ENCODE measurements at places on chromosomes 1 and 21.

DNA sequence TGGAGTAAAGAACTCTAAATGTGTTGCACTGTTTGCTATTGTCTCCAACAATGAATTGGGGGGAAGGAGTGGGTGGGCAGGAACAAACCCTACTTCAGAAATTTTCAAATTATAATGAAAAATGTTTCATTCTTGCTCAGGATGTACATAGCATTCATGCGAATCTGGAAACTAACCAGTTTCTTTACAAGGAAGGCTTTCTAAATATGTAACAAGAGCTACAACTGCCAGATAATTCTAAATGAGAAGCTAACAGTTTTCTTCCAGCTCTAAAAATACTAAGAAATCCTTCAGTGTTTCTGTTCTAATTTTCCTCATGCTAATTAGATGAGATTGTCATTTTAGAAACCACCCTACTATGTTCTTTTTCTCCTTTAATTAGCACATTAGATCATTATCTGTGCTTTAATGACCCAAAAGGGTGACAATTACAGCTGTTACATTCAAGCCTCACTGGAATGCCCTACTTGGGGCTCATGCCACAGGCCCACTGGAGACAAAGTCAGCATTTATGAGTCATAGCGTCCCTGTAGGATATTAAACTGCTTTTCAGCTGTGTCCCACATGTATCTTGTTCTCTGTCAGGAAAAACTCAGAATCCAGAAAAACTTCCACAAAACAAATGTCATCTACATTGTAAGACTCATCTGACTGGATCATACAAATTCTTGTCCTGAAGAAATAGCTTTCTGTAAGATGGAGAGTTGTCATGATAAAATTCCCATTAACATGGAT, 804.6 kb upstream of the CXADR start:
- DNase-seq, result no peak

- no peak for DNase-seq
Observed at GRCh38 chr1:28286111-28286510, 26.8 kb downstream of the SESN2 start.

- DNase-seq, result no peak
Observed at GRCh38 chr1:197472141-197472540, 204.1 kb downstream of the CRB1 start.

DNA sequence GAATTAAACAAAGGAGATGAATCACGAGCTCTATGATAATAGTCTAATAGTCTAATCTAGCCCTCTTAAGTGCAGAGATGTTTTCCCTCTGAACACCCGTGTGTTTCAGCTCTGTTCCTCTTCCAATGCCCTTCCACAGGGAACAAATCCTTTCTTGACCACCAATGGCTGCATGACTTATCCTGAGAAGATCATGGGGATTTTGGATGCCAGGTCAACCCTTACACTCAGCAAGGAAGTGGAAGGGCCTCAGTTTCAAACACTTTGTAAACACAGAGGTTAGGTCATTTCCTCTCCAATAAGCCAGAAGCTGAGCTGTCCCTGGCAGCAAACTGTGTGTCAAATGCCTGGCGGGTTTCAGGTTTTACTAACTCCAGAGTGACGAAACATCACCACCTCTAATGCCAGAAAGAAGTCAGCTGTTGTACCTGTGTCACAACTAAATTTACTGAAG, 200.0 kb downstream of the GABPA start:
- no peak for DNase-seq

DNA sequence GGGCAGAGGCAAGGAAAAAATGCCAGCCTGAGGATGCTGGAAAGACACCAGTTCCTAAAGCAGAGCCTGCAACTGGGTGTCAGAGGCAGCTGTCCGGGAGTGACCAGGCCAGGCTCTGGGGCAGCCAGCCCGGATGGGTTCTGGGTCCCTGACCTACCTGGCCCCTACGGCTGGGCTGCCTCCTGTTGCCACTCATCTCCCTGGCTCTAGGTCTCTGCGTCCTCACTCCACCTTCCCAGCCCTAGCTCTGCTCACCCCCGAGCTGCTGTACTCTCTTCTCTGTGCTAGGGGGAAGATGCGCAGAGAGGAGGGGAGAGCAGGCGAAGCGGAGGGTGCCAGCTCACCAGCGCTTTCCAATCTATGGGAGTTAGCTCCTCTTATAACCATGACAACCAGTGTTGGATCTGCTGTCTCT, 9.0 kb downstream of the ARHGEF2 start:
- no peak for DNase-seq

- no peak for DNase-seq
Observed at GRCh38 chr1:10236405-10237156, 26.2 kb downstream of the KIF1B start.

DNA sequence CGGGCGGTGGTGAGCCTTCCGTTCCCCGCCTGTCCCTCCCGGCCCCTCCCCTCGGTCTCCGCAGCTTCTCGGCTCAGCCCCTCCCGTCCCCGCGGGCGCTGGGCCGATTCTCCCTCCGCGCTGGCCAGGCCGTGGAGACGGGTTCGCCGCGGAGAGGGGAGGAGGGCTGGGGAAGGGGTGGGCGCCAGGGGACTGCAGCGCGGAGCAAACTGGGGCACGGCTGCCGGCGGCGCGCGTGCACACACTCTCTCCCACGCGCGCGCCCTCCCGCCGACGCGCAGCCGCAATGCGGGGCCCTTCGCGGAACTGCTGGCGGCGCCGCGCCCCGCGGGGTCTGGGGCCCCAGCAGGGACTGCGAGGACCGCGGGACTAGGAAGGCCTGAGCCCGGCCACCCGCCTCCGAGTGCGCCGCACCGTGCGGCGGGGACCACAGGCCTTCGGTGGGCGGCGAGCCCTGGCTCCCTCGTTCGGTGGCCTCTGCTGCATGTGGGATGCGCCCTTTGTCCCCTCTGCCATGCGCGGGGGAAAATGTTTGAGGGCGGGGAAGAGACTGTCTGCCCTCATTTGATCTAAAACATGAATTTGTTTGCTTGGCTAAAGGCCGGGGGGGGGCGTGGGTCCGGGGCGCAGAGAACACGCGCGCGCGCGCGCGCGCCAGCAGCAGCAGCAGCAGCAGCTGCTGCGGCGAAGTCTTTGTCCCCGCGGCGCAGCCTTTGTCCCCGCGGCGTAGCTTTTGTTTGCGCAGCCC, 90.7 kb upstream of the VAMP3 start:
- DNase-seq, result peak; percentile 53

DNA sequence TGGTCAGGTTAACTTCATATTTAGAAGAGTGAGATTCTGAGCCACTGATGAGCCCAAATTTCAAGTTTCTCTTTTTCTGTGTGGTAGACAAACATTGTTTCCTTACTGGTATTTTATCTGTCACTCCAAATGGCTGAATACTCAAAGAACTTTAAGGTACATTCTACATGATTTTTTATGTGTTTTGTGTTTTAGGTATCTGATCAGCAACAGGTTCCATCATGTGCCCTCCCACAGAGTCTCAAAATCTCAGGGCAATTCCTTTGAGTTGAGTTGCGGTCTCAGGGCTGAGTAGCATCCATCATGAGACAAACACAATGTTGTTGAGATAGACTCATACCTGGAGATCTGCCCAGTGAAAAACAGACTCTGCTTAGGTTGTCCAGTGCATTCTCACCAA, 14.7 kb upstream of the CEP350 start:
- no peak for DNase-seq

DNA sequence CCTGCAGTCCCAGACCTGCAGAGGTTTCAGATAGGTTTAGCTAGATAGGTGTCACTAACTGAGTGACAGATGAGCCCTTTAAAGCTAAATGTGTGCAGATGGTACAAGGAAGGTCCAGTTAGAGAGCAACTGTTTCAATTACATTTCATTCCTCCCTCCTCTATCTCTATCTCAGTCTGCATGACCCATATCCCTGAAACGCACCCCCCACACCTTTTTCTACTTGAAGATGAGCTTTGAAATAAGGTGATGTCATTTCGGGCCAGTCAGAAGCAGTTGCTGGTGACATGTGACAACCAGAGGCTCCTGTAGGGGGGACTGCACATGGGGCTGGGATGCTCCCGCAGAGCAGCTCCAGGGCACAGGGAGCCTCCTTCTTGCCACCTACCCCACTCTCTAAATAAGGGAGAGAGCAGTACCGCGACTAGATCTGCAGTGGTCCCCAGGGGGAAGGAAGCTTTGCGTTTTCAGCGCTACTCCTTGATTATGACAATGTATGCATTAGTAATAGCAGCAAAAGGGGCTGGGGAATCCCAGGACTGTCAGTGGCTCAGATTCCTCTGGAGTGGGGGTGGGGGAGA, 4.3 kb downstream of the ATP8B2 start:
- DNase-seq, result no peak

DNA sequence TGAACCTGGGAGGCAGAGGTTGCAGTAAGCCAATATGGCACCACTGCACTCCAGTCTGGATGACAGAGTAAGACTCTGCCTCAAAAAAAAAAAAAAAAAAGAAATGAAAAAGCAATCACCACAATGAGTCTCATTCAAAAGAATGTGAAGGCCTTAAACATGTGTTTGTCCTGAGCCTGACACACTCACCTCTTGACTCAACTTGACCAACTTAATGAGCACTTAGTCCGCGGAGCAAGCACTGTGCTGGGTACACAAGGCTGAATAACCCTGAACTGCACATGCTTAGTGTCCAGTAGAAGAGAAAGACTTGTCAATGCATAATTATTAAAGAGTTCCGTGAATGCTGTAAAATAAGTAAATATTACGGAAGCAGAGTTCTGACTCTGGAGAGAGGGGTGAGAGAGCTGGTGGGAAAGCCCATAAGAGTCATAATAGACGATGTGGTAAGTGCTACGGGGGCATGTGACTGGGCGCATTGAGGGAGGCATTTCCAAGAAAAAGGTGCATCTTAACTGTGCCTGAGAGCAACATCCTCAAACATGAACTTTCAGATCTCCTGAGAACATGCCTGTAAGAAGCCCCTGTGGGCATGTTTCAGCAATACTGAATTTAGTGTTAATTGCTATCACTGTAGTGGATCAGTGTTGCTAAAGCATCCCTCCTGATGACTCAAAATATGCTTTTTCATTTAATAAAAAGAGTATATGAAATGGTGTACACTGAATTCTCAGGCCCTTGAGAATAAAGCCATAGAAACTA, 27.2 kb downstream of the MCOLN2 start:
- no peak for DNase-seq

DNA sequence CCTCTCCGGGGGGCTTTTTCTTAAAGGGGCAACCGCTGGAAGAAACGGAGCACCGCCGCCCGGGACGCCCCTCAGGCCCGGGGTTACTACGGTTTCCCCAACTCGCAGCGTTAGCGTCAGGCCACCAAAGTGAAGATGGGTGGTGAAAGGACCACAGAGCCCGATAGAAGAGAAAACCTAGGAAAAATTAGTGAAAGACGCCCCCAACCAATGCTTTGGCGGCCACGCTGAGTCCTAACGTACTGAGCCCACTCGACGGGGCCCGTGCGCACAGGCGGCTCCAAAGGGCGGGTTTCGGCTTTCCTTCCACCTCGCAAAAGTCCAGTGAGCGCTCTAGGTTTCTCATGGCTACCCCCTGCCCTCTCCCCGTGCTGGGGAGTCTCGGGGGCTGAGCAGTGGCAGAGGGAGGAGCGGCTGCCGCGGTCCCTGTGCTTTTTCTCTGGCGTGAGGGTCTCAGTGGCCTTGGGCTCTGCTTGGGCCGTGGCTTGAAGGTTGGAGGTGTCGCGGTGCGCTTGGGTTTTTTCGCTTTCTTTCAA, 12.2 kb upstream of the SPEN start:
- no peak for DNase-seq

DNA sequence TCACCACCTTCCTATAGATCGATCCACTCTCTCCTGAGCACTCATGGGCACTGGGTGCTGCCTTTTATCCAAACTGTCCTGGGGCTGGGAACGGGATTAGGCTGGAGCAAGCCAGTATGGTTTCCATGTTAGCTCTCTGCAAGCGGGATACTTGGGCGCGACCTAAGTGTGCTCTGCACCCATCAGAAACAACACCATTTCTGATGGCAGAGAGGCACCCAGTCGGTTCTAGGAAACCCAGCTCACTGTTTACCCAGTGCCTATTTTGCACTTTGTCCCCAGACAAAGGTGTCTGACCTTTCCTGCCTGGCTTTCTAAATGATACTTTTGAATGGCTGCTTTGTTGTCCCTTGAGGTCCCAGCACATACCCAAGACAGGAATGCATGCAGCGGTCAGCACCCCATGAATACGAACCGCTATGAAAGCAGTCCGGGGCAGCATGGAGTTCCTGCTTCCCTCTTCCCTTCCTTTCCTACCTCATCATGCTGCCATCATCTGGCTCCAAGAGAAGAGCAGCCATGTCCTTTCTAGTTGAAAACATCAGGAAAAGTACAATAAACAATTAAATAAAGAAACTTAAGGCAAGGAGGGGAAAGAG, 83.9 kb downstream of the TRABD2B start:
- DNase-seq, result no peak

DNA sequence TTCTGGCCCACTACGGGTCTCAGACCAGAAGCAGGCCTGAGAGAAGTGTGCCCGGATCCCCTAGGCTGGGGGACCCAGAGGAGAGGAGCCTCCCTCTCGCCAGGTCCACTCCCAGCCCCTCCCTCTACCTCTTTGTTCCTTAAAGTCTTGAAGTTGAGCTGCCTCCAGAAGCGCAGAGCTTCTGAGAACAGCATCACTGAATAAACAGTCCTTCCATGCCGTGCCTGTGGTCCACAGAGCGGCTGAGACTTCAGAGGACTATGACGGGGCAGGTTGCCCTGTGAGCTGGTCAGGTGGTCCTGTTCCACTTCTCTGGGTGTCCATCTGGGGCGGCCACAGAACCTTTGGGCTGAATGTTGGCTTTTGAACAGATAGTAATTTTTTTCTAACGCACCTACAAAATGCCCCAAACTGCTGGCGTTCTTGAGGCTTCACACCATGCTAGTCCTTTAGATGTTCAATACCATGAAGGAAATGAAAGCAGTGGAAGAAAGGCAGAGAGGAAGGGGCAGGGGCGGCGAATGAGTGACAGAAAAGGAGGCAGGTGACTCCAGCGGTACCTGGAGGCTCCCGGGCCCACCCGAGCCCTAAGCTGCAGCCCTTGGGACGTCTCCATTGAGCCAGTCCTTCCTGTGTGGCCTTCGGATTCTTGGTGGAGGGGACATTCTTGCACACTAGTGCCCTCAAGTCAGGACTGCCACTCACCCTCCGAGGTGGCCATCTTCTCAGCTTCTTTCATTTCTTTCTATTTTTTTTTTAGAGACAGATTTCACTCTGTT, 239.3 kb upstream of the VAMP3 start:
- DNase-seq, result no peak

GRCh38 chr21:46111193-46111571, 13.3 kb downstream of the COL6A2 start:
- no peak for DNase-seq

DNA sequence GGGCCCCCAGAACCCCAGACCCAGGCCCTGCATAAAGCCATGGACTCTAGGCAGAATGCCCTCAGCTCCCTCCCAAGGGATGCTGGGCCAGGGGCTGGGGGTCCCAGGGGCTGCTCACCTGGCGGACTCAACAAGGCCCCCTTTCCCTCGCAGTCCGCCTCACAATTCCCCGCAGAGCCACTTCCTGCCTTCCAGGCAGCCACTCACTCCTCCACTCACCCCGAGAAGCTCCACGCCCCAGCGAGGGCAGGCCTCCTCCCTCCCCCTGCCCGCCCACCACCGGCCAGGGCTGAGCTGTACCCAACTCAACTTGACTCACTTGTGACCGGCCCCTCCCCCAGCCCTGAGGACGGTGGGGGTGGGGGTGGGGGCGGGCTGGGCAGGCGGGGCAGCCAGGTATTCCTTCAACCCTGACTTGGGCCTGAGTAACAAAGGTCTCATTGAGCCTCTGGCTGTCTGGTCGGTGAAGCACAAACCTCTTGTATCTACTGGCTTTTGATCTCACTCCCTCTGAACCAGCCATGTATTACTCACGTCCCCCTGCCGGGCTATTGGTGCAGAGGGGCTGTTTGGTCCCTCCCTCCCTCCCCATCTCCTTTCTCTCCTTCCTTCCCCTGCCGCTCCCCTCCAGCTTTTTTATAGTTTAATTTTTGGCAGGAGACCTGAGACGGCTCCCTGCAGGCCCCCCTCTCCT, 5.9 kb downstream of the BLACAT1 start:
- DNase-seq, result no peak

Measured in substantia nigra (tissue), 51 donors.